Naive B cell (primary cell): ENCODE measurements at places on chromosomes 13 and 19.

GRCh38 chr13:95573221-95573620 lies 20.7 kb downstream of the CLDN10 start:
- DNase-seq, result no peak

- no peak for DNase-seq
Observed at GRCh38 chr19:4052993-4053422, 13.7 kb downstream of the ZBTB7A start.

GRCh38 chr19:17942181-17942580 lies 9.4 kb downstream of the CCDC124 start:
- DNase-seq, result no peak

GRCh38 chr13:65623148-65623547 lies 1607.0 kb downstream of the PCDH9 start:
- no peak for DNase-seq

DNA sequence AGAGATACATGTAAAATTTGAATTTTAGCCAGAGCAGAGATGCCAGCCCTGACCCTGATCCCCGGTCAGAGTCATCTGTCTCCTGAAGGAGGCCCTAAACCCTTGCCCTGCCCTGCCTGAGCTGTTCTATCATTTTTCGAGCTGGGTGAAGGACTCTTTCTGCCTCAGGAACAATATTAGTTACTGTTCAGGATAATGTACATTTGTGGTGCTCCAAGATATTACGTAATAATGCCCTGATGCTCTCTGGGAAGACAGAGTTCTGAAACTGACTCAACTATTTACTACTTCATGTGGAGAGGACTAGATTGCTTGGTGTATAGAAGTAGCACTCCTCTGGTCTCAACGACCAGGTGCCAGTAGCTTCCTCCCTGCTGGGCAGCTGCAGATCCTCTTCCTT lies 37.9 kb upstream of the UBL3 start:
- DNase-seq, result no peak

DNA sequence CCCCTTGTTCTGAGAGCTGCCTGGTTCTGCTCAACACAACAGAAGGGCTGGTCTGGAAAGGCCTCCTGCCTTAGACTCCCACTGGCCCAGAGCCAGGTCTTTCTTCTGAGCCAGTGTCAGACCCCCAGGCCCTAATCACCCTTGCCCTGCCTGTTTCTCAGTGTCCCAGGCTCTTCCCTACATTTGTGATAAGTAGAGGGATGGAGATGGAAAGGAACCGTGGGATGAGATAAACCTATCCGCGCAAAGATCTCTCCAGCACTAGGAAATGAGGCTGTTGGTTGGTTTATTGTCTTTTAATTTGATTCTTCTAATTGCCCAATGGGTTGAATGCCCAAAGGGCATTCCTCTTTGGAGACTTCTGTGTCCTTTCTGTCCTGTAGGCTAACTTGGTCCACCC lies 470.0 kb downstream of the TSHZ3 start:
- DNase-seq, result no peak
